Stimulated activated CD4-positive, alpha-beta T cell treated with anti-CD3 and anti-CD28 coated beads, Interleukin-12 subunit alpha, Interleukin-12 subunit beta, amount 100 ng/mL, for 48 hours (primary cell): ENCODE measurements at places on chromosomes 1 and 21.

- no peak for DNase-seq
These were observed 74.6 kb downstream of the ADARB1 start for GRCh38 chr21:45149021-45149420.

GRCh38 chr21:26188422-26188821, 17.9 kb upstream of the APP start:
- DNase-seq: no peak

DNA sequence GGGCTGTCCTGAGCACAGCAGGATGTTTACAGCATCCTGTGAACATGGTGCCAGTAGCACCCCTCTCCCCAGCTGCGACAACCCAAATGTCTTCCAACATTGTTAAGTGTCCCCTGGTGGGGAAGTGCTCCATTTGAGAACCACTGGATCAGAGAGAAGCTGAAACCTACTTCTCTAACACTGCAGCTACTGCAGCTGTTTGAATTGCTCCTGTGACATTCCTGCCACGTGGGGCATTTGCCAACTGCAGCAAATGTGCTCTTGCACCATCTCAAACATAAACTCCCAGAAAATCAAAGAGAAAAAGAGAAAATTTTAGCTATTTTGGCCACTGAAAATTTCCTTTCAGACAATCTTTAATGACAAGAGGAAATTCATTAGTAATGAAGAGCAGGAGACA, 11.0 kb downstream of the SLC2A5 start:
- no peak for DNase-seq

DNA sequence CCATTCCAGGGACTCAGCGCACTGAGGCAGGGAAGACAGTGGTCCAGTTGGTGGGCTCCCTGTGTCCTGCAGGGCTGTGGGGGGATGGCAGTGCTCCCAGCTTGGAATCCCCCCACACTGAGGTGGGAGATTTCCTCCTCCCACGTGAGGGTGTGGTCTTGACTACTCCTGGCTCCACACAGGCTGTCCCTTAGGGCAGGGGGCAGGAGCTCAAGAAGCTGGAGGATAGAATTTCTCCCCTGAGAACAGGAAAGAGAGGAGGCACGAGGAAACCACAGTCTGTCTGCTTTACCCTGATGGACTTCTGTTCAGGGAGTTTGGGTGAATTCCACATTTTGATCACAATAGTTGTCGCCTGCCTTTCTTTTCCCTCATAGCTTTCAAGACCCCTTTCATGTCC, 62.1 kb downstream of the CACNA1E start:
- no peak for DNase-seq
